NCI-H1694 treated with DMSO at 0.1 percent for 48 hours (cell line): ENCODE measurements at places on chromosomes 1 and 21.
A peak's percentile ranks its signal among the peaks of the same experiment; 100 is the strongest.

GRCh38 chr1:205064741-205065316 is 19.4 kb downstream of the TMEM81 start:
- DNase-seq, result no peak

- DNase-seq, result peak; percentile 35
These were observed 205.8 kb downstream of the TNR start for GRCh38 chr1:175537571-175537970.

- no peak for DNase-seq
These were observed at the start of gene TNFRSF14 for GRCh38 chr1:2556277-2556677. TNFRSF14 (plus strand) TSS chr1:2556371; CDS start chr1:2556665, 294 bp downstream.

GRCh38 chr21:39855595-39855994 is 11.6 kb upstream of the PCP4 start:
- DNase-seq, result no peak

GRCh38 chr21:15775291-15775690 is 45.5 kb downstream of the USP25 start:
- no peak for DNase-seq

DNA sequence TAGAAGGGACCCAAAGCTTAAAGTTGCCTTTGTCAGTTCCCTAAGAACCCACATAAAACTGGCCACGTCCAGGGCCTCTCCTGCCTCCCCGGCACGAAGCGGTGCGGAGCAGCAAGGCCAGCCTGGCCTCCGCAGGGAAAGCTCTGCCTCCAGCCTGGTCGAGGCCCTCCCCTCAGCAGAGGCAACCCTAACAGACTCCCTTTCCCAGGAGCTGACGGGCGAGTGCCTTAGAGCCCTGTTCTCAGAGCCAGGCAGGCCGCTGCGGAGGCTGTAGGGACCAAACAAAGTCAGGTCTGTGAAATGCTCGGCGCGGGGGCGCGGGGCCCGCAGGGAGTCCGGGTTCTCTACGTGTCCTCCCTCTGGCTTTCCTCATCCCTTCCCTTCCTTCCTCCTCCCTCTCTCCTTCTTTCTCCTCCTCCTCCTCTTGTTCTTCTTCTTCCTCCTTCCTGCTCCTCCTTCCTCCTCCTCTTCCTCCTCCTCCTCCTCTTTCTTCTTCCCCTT is 40.7 kb downstream of the RIPK4 start:
- DNase-seq, result no peak
